CD4-positive, alpha-beta T cell treated with Interleukin-4 for 4 hours (primary cell): ENCODE measurements at places on chromosomes 3 and 15.

GRCh38 chr3:121483290-121483689 is 62.5 kb downstream of the POLQ start:
- no peak for DNase-seq

GRCh38 chr3:72006631-72007556 is 221.9 kb upstream of the PROK2 start:
- no peak for DNase-seq

DNA sequence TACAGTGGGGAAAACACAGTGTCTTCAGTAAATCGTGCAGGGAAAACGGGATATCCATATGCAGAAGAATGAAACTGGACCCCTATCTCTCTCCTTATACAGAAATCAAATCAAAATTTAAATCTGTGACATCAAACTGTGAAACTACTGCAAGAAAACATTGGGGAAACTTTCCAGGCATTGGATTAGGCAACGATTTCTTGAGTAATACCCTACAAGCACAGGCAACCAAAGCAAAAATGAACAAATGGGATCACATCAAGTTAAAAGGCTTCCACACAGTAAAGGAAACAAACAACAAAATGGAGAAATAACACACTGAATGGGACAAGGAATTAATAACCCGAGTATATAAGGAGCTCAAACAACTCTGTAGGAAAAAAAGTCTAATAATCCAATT is 165.3 kb downstream of the PLCL2 start:
- no peak for DNase-seq

- DNase-seq: no peak
Observed at GRCh38 chr15:88982946-88983342, 69.8 kb upstream of the MFGE8 start.

GRCh38 chr3:9229325-9229724 is 20.1 kb downstream of the SRGAP3 start:
- DNase-seq: no peak

- DNase-seq: no peak
Observed at GRCh38 chr3:141860766-141861513, 15.5 kb upstream of the ATP1B3 start.

- DNase-seq: peak; percentile 11
Observed at GRCh38 chr3:157532529-157533297, 29.5 kb upstream of the VEPH1 start.

GRCh38 chr15:79682285-79682684 is 214.5 kb downstream of the MTHFS start:
- DNase-seq: no peak
